ENCODE measurements at places on chromosomes 7 and 10.

- no peak for DNase-seq
Observed at GRCh38 chr10:124389613-124390361, 28.9 kb downstream of the OAT start.

- no peak for DNase-seq
Observed at GRCh38 chr10:2900530-2900929, 166.8 kb upstream of the PFKP start.

DNA sequence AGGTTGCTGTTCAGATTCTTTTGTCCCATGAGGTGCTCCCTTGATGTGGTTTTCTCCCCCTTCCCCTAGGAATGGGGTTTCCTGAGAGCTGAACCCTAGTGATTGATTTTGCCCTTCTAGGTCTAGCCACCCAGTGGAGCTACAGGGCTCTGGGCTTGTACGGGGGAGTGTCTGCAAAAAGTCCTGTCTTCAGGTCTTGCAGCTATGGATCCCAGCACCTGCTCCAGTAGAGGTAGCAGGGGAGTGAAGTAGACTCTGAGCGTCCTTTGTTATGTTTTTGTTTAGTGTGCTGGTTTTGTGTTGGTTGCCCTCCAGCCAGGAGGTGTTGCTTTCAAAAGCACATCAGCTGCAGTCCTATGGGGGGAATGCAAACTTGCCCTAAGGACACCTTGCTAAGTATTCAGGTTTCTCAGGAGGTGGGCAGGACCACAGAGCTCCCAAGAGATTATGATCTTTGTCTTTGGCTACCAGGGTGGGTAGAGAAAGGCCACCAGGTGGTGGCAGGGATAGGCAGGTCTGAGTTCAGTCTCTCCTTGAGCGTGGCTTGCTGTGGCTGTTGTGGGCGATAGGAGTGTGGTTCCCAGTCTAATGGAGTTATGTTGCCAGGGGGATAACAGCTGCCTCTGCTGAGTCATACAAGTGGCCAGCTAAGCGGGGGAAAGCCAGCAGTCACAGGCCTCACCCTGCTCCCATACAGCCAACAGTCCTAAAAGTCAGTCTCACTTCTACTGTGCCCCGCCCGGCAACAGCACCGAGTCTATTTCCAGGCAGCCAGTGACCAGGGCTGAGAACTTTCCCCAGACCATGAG, 92.4 kb upstream of the JCAD start:
- DNase-seq, result peak; percentile 90

GRCh38 chr10:22339761-22340328, 5.5 kb upstream of the SPAG6 start:
- no peak for DNase-seq

DNA sequence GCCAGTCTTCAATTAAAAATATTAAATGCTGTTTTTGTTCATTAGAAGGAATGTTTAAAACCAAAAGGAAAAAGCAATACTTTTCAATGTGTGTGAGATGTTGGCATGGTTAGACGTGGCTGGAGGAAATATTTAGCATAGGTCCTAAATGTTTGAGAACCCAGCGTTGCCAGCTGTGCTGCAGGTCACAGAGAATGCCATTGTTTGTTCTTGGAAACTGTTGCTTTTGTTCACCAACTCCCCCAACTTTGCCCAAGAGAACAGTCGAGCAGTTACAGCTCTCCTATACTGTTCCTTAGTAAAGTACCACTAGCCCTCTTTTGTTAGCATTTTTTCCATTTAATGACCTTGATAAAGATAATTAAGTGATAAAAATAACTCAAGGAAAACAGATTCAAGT, 44.5 kb upstream of the ELMO1 start:
- no peak for DNase-seq

Measured in AG08395 (cell line).